NCI-H1105 treated with DMSO at 0.1 percent for 48 hours (cell line): ENCODE measurements at places on chromosomes 2 and 18.

- no peak for DNase-seq
Observed at GRCh38 chr2:206971805-206972204, 32.5 kb downstream of the CPO start.

- DNase-seq, result peak; percentile 81
Observed at GRCh38 chr18:26051843-26052242, 38.6 kb downstream of the SS18 start.

GRCh38 chr2:138615257-138615656, 113.7 kb downstream of the SPOPL start:
- DNase-seq, result no peak

GRCh38 chr2:16738361-16739225, 73.0 kb upstream of the CYRIA start:
- no peak for DNase-seq

DNA sequence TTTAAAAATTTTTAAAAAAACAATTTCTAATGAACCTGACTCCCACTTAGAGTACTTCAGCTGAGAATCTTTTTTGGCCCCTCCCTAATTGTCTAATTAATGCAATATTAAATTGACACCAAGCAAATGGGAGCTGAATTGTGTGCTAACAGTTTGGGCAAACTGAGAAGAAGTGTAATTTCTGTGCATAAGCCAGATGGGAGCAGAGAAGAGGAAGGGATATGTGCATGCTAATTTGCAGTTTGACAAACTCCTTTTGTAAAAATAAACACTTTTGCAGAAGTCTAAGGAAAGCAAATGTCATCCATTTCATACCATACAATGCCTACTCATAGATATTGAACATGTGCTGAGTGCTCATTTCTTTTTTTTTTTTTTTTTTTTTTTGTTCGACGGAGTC, 332.0 kb downstream of the CYRIA start:
- DNase-seq, result no peak

DNA sequence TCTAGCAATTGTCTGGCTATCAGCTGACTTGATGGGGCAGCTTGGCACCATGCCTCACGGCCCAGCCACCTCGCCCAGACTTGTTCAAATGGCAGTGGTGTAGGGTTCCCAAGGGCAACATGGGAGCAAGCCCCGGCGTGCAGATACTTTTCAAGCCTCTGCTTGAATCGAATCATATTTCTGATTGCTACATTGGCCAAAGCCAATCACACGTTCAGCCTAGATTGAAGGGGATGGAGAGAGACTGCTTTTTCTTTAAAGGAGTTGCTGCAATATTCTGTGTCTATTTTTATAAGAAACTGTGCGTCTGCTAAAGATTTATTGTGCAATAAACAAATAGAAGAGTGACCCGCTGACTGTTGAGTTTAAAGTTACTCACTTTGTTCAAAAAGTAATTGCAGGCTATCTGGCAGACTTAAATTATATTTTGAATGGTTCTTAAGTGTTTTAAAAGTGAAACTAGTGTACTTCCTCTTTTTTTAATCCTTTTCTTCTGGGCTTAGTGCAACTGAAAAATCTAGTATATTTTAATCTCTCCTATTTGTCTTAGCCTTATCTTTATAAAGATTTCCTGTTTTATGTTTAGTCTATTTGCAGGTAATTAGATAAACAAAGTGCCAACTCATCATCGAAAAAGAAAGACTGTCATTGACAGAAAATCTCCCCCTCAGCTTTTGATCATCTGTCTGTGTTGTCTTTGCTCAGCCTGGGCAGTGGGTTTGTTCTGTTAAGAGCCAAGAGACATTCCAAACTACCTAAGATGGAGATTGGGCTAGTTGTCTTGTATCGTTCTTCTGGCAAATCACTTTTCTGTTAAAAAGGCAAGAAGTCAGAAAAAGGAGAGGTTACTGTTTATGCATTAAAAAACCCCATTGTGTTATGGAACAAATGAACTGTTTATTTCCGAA, 156.1 kb downstream of the TPGS2 start:
- DNase-seq, result peak; percentile 99

DNA sequence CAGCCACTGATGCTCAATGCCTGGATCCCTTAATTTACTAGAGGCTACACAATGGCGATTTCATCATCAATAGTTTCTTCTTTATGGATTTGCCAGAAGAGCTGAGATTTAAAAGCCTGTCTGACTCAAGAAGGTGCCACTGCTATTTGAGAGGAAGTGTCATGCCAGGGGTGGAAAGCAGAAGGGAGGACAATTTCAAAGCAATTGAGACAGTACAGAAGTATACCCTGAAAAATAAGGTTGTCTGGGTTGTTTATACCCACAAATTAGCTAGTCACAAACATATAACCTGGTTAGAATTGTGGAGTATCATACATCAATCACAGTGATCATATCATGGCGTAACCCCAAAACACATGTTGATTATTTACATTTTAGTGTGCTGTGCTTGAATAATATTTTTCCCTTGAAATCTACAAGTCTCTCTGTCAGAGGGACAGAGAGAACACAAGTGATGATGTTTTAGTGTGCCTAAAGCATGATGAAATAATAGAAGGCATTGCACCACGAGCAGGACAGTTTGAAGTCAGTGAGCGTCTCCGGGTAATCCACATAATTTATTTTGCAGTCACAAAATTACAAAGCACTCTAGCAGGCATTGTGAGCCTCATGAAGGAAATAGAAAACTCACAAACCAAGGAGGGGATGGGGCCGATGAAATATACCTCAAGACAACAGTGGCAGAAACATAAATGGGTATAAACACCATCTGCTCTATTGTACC, 312.2 kb upstream of the SPRED2 start:
- DNase-seq, result no peak
